ENCODE measurements at places on chromosomes 2 and 18. TPM values are rescaled to one million over a fixed set of nuclear protein-coding genes. Genes with fewer than 3 reads are reported as not detected.
A peak's percentile ranks its signal among the peaks of the same experiment; 100 is the strongest.

DNA sequence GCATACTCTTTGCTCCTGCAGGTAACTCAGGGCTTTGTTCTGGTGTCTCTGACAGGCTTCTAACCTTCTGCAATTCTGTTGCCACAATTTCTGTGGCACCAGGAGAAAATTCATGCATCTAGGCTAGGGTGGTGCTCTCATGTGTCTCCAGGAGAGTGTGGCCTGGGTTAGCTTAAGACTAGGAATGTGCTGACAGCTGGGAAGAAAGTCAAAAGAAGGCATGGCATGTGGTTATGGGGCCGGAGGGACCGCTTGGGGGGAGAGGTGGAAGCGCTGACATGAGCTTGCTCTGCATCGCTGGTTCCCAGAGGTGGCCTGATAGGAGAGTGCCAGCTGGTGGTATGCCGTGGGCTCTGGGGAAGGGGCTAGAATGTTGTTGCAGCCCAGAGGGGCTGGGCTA is 173.3 kb upstream of the TNP1 start:
- DNase-seq = no peak

DNA sequence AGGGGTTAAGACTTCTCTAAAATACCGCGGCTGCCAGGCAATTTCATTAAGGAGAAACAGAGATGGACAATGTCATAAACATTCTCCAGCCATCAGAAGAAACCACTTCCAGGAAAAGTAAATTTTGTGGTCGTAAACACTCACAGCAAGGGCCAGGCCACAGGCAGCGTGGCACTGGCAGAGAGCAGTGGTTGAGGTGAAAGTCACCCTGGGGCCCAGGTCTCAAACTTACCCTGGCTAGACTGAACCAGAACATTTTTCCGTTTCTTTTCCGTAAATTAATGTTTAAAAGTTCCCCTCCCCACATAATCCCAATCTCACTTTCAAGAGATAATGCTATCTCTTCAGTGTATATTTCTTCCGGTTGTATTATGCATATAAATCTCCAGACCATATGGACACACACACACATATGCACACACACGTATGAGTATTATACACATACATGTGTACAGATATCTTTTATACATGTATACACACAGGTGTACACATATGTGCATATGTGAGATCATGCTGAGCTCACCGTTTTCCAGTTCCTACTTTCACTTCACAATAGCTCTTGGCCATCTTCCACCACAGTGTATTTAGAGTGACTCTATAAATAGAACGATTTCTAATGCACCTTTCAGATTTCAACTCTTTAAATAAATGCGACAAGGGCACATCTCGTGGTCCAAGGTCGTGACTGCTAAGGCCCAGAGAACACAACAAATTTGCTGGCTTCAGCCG is 90.1 kb downstream of the MALT1 start:
- DNase-seq = no peak

The CDH7 gene
- total RNA-seq = not detected

DNA sequence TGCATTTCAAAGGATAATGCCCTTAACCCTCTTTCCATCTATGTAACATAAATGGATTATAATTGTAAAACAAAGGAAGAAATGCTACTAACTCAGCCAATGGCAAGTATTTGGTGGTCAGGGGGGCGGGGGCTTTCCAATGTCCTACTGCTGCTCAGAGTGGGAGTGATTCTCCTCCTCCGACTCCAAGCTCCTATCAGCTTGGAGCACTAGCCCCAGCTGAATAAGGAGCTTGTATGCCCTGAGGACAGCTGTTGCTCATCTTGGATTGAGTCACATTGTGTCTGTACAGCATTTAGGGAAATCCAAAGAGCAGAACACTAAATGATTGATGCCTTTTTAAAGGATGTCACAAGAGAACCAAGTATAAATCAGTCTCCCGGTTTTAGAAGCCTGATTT is 105.6 kb upstream of the ZNF521 start:
- no peak for DNase-seq

DNA sequence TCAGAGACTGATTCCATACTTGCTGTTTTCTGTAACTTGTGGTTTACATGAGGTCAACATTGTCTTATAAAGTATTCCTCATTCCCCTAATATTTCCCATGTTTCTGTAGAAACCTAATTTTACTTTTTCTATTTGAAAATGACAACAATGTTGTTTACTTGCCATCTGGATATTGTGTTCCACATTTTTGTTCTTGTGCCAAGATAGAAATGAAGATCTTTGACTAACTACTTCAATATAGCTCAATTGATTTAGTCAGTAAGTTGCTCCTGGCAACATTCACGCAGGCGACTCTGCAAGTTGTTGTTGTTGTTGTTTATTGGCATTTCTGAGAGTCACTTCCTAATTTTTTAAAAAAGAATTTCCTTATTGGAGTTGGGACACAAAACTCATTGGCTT is 69.5 kb downstream of the CAVIN2 start:
- no peak for DNase-seq

- no peak for DNase-seq
Measured at GRCh38 chr2:183522489-183523266, 398.4 kb downstream of the NUP35 start.

DNA sequence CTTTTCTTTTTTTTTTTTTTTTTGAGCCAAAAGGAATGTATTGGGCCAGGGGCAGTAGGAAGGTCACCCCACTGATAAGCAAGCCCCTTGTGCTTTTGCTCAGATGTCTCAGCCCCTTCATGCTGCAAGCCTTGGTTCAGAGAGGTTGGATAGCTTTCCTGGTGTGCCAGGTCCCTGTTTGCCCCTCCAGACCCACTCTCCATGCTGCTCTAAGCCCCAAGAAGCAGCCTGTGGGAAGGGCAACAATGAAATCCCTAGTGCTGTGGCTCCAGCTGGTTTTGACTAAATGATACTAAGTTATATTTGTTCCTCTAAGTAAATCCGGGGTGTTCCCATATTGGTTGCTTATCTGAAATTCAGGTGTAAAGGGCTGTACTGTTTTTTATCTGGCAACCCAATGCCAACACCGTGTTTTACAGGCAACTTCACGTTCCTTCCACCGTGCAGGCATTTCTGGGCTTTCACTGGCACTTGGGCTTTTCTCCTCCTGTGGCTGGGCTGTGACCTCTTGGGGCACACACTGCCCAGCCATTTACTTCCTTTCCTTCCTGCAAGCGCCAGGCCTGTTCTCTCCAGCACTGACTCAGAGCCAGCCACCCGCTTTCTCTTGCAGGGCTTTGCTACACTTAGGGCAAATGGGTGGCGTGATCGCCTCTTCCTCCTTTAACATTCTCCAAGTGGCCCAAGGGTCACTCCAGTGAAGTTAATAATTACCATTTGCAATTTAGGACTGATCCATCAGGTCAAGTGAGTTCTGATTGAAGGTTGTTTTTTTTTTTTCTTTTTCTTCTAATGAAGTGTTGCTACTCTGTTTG is 21.6 kb downstream of the MERTK start:
- no peak for DNase-seq

DNA sequence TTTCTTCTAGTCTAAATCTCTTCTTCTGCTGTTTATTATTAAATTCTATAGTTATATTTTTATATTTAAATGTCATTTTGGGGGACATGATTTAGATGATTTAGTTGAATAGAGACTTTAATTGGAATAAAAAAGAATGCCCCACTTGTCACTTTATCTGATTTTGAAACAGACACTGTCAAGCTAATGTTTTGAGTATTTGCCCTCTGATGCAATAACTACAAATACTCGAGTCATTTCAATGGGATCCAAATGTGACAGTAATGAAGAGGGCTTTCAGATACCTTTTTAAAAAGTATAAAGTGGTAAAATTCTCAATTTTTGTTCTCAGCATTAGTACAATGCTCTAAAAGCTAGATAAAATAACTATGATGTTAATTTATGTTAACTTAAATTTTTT is 257.3 kb upstream of the SESTD1 start:
- DNase-seq = no peak

GRCh38 chr2:26850505-26850904 is 2.6 kb downstream of the DPYSL5 start:
- DNase-seq = no peak

- no peak for DNase-seq
Measured at GRCh38 chr2:205882806-205883425, 200.6 kb downstream of the NRP2 start.

DNA sequence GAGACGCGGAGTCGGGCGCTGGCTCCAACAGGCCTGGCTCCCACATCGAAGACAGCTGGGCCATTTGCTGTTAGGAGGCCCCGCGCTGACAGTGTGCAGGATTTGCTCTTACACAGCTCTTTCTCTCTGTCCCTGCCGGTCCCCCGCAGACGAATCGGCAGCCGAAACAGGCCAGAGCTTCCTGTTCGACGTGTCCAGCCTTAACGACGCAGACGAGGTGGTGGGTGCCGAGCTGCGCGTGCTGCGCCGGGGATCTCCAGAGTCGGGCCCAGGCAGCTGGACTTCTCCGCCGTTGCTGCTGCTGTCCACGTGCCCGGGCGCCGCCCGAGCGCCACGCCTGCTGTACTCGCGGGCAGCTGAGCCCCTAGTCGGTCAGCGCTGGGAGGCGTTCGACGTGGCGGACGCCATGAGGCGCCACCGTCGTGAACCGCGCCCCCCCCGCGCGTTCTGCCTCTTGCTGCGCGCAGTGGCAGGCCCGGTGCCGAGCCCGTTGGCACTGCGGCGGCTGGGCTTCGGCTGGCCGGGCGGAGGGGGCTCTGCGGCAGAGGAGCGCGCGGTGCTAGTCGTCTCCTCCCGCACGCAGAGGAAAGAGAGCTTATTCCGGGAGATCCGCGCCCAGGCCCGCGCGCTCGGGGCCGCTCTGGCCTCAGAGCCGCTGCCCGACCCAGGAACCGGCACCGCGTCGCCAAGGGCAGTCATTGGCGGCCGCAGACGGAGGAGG is 3.5 kb downstream of the GDF7 start:
- DNase-seq = no peak

GRCh38 chr2:139177041-139177440 is 396.9 kb upstream of the NXPH2 start:
- DNase-seq = no peak

The CHRND gene
- not detected for total RNA-seq

DNA sequence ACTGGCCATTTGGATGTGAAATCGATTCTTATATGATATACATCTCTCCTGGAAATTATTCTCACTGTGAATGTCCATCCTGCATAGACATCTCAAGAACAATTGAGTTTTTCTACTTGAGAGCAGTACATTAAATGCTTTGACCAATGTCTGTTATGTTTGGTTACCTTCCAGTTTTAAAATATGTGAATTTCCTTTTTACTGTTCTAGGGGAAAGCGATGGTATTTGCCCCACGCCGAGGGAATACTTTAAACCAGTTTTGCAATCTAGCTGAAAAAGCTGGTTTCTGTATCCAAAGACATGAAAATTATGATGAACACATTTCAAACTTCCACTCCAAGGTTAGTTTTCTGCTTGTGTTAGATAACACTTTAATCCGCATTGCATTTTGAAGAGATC is 175.3 kb upstream of the SIX3 start:
- DNase-seq = peak; percentile 22

The FOXI3 gene
- total RNA-seq = not detected

DNA sequence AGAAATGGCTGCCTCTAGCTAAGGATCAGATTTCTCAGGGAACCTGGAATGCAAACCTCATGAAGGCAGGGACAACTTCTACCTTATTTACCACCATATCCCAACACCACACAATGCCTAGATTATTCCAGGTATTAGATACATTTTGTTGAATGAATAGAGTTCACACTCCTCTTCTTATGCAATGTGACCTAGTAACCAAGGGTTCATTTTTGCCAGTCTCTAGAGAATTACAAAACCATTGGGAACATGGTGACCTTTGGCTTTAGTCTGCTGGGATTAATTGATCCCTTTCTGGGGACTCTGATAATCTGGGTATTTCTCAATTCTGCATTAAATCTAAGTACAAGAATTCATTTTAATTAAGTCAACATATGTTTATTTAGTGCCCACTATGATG is 35.2 kb upstream of the SERTAD2 start:
- no peak for DNase-seq

The STPG4 gene
- not detected for total RNA-seq

- no peak for DNase-seq
Measured at GRCh38 chr2:159144776-159145614, 141.5 kb downstream of the WDSUB1 start.

- no peak for DNase-seq
Measured at GRCh38 chr2:21372654-21373053, 248.9 kb downstream of the TDRD15 start.

The IL1F10 gene
- not detected for total RNA-seq

DNA sequence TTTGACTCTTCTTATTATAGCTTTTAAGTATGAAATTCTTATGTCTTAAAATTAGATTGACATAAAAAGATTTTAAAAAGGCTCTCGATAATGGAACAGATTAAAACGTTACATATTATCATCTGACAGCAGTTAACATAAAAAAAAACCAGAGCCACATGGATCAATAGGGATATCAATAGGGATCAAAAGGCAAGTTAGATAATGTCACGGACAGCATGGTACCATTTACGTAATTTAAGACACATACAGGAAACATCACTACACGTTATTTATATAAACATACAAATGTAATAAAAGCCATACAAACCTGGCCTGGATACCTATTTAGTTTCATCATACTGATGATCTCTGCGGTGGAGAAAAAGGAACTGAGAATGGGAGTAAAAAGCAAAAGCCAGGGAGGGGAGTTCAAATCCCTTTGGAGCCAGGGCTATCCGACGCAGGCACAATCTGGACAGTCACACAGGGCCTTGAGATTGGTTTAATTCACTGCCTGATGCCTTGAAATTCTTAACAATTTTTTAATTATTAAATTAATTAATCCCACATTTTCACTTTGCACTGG is 227.2 kb downstream of the AFF3 start:
- no peak for DNase-seq

The XDH gene
- 3.1 TPM for total RNA-seq

The ERICH2 gene
- total RNA-seq = not detected

The SP5 gene
- not detected for total RNA-seq

The IL18R1 gene
- total RNA-seq = 6.8 TPM

- peak; percentile 95 for DNase-seq
Measured at GRCh38 chr18:48902023-48902855, 48.5 kb downstream of the SMAD7 start.

The GAD1 gene
- total RNA-seq = not detected

The ASB18 gene
- not detected for total RNA-seq

DNA sequence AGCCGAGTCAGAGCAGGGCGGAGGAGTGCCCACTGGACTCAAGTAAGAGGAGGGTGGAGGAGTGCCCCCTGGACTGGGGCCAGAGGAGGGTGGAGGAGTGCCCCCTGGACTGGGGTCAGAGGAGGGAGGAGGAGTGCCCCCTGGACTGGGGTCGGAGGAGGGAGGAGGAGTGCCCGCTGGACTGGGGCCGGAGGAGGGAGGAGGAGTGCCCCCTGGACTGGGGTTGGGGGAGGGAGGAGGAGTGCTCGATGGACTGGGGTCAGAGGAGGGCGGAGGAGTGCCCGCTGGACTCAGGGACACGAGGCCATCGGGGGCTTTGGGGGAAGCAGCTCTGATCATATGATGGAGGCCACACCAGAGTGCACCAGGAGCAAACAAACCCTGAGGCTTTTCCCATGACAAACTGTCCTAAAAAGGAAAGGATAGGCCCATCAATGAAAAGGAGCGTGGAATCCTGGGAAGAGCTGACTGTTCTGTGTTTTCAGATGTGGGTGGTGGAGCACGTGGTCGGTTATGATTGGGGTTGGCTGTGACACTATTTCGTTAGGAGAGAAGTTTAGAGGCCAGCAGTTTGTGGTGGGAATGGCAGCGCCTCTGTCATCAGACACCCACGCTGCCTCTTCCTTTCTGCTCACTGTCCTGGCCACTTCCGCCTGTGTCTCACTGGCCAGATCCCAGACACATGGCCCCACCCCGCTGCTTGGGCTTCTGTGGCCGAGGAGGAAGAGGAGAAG is 24.5 kb upstream of the HPCAL1 start:
- no peak for DNase-seq

All from fibroblast of the aortic adventitia (primary cell).